ENCODE measurements at places on chromosomes 3 and 15.

DNA sequence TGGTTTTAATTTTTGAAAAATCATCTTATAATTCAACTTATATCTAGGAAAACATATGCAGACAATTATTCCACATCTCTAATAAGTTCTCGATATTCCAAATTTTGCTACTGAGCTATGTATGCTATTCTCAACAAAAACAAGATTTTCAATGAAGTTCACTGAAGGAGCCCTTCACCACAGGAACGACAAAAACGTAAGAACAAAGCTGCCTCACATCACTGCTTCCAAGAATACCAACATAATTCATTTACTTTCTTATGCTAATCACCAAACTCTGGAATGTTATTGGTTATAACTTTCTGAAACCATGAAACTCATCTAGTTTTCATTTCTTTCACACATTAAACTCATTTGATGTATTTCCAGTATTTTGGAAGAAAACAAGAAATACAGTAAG lies 49.7 kb downstream of the GNB4 start:
- DNase-seq = no peak

GRCh38 chr3:4358273-4358672 lies 55.1 kb downstream of the SETMAR start:
- DNase-seq = no peak

DNA sequence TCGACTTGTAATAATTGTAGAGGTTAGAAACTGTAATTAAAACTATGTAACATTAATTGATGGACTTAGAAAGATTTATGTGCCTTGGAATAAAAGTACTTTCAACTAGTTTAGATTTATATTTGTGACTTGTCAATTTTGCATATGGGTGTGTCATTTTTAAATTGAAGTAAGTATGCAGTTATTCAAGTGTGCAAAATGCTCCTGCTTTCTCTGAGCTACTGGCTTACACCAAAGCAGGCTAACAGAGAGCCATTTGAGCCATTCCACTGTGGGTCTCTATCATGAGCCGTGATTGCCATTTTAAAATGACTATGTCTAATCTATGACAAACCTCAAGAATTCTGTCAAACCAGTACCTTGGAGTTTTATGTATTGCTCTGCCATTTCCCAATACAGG lies 345.0 kb upstream of the MDFIC2 start:
- DNase-seq = no peak

DNA sequence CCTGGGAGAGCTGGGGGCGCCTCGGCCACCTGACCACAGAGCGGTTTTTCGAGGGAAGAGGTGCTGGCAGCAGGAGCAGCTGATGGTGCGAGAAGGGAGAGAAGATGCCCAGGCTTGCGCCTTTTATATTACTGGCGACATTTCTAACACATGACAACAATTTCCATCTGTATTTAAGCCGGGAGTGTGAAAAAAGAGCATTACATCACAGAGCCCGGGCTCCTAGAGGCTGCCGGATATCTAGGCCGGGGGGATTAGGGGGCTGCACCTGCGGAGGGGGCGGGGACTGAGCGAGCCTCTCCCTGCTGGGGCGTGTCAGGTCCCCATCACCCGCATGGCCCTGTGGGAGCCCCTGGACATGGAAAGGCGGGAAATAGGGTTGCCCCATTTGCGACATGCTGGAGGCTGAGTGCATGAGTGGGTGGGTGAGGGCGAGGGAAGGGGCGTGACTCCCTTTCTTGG lies 440.7 kb downstream of the MAGI1 start:
- DNase-seq = no peak

DNA sequence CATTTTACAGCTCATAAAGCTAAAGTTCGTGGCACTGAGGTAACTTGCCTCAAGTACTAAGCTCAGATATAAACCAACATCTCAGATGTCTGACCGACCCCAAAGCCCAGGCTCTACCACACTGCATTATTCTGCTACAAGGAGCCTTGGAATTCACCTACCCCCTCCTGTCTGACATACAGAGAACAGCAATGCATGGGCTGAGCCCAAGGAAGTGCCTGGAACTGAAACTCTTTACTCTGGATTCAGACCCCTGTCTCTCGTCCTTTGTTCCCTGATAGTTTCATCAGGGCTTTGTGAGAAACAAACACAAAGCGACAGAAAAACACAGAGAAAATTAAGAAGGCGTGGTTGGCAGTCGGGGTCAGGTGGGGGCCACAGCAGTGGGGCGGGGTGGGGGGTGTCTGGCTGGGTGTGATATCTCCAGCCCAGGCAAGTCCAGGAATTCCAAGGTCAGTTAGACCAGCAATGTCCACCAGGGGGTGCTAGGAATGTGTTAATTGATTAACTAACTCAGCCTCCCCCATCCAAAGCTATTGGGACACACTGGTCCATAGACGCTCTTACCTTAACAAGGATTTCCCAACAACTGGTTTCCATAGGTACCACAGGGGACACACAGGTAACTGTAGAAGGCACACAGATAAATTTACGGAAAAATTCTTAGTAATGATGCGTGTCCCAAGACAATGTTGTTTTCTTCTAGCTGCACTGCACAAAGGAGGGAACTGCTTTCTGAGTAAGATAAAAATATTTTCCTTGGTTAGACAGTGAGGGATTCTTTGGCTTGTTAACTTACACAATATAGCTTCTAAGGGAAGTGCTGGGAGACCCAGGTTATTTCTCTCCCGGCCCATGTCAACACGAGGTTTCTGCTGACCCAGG lies 18.8 kb upstream of the SSUH2 start:
- DNase-seq = peak; percentile 29

DNA sequence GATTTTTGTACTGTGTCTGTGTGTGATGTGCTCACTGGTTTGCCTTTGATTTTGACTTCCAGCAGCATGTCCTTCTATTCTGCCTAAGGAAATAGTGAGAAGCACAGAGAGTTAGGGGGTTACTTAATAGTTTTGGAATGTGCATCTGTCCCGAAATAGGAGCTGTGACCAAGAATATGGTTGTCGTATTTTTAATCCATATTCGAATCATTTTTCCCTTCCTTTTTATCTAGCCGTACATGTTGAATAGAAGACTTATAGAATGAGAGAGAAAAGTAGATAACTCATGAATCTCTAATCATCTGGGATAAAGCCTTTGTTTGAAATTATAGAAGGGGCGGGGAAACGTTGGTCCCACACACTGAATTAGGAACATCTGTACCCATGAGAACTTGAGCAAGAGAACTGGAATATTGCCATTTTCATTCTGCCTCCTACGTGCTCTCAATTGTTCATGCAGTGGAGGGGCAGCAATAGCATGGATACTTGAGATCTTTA lies 23.6 kb downstream of the CRTC3 start:
- no peak for DNase-seq

- DNase-seq = peak; percentile 86
These were observed 53.5 kb upstream of the LCTL start for GRCh38 chr15:66619152-66619903.

GRCh38 chr3:56196700-56197099 lies 271.6 kb downstream of the ERC2 start:
- no peak for DNase-seq

DNA sequence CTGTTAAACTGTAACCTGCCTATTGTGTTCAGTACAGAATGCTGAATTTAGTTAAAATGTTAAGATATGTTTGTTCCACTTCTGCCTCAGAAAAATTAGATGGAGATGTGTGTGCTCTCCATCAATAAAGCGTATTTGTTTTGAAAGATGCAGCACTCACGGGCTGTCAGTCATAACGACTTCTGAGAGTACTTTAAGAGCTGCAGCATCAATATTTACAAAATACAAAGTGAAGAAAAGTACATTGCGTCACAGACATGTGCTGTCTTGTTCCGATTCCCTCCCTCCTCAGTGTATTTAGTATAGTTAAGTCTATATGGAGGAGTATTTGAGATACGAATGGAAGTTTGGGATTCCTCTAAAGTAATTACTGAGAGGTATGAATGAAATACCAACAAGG lies 166.6 kb downstream of the BBX start:
- no peak for DNase-seq

Data from GM19239 (cell line).